ENCODE measurements at places on chromosomes 4 and X.

DNA sequence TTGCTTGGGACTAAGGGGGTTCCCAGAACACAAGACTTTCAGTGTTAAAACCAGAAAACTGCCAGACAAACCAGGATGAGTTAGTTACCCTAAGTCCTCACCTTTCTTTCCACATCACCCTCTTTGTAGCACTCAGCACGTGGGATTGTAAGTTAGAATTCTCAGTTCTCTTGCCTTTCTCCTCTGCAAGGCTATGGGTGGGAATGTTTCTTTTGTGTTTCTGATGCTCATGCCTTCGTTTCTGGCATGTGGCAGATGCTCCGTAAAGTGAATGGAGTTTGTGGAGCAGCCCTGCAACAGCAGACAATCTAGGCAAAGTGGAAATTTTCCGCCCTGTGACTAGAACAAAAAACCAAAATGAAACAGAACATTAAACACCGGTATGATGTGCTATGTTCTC lies 64.7 kb upstream of the SPP1 start:
- no peak for DNase-seq

DNA sequence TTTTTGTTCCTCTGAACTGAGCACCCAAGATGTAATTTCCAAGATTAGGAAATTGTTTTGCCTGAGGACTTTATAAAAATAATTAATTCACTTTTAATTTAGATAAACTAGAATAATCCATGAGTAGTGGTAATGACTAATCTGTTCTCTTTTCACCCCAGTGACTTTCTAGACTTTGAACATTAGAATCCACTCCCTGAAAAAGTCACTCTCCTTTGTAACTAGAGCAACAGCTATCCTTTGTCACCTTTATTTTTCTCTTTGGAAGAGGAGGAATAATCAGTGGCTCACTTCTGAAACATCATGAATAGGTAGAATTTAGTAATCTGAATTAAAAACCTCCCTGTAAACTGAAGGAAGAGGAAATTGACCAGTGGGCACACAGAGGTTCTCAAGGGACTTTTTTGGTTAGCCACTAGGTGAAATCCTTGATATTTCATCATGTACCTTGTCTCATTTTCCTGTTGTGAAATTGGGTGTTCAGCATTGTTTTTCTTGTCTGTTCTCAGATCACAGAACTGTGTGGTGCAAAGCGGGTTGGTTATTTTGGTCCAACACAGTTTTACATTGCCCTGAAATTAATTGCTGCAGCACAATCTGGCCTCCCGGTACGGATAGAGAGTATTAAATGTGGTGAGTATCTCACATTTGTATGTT lies 59.4 kb downstream of the REPS2 start:
- no peak for DNase-seq

GRCh38 chr4:54099287-54099747 lies 646 bp upstream of the GSX2 start:
- DNase-seq, result no peak

GRCh38 chr4:36508394-36508793 lies 227.0 kb downstream of the DTHD1 start:
- DNase-seq, result no peak

DNA sequence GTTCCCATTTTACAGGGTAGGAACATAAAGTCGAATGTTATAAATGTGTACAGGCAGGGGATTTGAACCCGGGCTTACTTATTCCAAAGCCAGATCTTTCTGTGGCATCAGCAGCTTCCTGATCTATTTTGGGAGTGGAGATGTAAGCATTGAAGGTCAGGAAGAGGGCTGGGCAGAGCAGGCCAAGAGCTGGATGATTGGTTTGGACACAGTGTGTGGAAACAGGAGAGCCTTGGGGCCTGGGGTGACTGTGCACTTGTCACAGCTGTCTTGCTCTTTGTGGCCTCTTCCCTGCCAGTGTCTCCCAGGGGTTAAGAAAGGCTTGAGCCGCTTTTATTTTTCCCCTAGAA lies 127.9 kb upstream of the ENPP6 start:
- DNase-seq, result no peak
